ENCODE measurements at places on chromosomes 7 and 10.

DNA sequence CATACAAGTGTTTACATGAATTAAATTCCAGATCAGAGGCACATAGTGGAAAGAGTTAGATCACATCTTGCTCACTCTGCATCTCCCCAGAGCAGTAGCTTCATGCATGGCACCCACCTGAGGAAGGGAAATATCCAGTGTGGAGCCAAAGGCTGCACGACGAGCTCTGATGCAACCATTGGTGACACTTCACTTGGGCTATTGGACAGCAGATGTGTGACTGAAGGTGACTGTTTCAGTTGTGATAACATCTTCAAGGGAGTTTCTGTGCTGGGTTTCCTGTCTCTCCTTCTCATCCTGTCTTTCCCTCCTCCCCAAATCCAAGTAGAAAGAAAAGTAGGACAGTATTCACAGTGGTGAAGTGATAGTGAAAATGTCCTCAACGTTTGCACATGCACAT lies 115.0 kb downstream of the TAF3 start:
- DNase-seq: peak; percentile 17

GRCh38 chr7:100441641-100442535 lies 5.6 kb upstream of the PPP1R35 start:
- DNase-seq: no peak

GRCh38 chr7:452791-453455 lies 66.7 kb downstream of the PDGFA start:
- DNase-seq: no peak

DNA sequence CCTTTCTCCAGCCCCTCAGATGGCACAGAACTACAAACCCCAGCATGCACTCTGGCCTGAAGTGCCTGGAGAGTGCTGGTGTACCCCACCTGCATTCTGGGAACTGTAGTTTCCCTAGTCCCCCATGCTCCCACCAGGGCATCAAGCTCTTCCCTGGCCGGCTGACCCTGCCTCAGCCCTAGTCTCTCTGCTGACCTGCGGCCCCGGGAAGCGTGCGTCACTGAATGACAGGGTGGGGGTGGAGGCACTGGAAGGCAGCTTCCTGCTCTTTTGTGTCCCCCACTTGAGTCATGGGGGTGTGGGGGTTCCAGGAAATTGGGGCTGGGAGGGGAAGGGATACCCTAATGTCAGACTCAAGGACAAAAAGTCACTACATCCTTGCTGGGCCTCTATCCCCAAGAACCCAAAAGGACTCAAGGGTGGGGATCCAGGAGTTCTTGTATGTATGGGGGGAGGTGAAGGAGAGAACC lies 2.1 kb downstream of the NOS3 start:
- DNase-seq: peak; percentile 93

- DNase-seq: no peak
Measured at GRCh38 chr7:57404967-57405421, 45.0 kb upstream of the ZNF716 start.

All from K562 (cell line).